ENCODE measurements at places on chromosomes 2 and 18. TPM values are rescaled to one million over a fixed set of nuclear protein-coding genes. Genes with fewer than 3 reads are reported as not detected.

Gene GLI2
- total RNA-seq, result 3.7 TPM

GRCh38 chr2:113965644-113966043 is 75.8 kb downstream of the ACTR3 start:
- peak; percentile 51 for DNase-seq
- no peaks in the 10 kb centered on the region for H3K27me3 ChIP-seq
- no peaks in the 10 kb centered on the region for H3K4me1 ChIP-seq
- H3K36me3 ChIP-seq, result no peaks in the 10 kb centered on the region

DNA sequence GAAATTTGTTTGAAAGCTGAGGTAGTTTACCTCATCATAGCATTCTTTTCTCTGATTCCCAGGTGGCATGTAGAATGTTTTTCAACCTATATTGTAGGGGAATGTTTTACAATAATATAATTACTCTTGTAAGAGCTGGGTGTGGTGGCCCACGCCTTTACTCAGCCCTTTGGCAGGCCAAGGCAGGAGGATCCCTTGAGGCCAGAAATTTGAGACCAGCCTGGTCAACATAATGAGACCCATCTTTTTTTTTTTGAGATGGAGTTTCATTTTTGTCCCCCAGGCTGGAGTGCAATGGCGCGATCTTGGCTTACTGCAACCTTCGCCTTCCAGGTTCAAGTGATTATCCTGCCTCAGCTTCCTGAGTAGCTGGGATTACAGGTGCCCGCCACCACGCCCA is 3.6 kb downstream of the USP39 start:
- H3K36me3 ChIP-seq, result peaks cover 4% of the 10 kb centered on the region
- H3K27ac ChIP-seq, result no peak overlapping the region
- no peaks in the 10 kb centered on the region for H3K27me3 ChIP-seq
- H3K4me1 ChIP-seq, result no peaks in the 10 kb centered on the region

DNA sequence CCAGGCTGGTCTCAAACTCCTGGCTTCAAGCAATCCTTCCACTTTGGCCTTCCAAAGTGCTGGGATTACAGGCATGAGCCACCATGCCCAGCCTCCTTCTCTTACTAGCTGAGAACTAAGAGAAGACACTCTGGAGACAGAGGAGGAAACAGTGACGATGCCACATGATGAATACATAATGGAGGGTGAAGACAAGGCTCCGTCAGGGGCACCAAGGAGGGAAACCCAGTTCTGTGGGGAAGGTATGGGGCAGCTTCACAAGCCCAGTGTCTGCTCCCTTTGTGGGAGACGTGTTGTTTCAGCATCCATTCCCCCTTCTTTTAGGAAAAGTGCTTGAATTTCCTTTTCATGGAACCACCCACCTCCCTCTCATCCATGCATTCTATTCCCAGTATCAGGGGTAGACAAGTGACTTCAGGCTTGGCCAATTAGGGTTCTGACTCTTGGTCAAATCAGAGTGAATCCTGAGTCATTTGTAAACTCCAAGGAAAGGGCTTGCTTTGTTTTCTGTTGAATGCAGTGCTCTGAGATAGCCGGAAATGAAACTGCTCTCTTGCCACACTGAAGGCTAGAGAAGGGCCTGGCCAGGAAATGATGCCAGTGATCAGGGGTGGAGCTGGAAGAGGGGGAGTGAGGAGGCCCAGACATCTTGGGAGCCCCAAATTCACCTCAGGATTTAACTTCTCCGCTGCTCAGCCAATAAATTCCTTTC is 23.7 kb downstream of the TMEM127 start:
- H3K27me3 ChIP-seq, result no peaks in the 10 kb centered on the region
- DNase-seq, result peak; percentile 53
- peak overlapping the region; percentile 33 for H3K27ac ChIP-seq

DNA sequence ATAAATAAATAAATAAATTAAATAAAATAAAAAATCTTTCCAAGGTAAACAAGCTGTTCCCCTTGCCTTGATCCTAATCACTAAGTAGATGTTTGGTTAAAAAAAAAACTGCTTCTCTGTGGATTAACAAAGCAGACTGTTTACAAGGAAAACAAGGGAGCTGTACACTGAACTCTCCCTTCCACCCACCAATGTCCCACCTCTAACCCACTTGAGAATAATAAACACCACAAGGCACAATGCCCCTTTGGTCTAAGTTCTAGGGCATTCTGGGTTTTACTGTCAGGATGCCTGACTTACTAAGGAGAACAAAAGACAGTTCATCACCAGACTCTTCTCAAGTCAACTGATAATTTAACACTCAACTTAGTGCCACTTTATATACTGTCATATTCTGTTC is 83.5 kb downstream of the NCKAP1 start:
- H3K4me3 ChIP-seq, result no peak overlapping the region
- no peak overlapping the region for H3K27ac ChIP-seq
- DNase-seq, result no peak
- H3K36me3 ChIP-seq, result peaks cover 18% of the 10 kb centered on the region

Gene POTEC
- total RNA-seq, result not detected

DNA sequence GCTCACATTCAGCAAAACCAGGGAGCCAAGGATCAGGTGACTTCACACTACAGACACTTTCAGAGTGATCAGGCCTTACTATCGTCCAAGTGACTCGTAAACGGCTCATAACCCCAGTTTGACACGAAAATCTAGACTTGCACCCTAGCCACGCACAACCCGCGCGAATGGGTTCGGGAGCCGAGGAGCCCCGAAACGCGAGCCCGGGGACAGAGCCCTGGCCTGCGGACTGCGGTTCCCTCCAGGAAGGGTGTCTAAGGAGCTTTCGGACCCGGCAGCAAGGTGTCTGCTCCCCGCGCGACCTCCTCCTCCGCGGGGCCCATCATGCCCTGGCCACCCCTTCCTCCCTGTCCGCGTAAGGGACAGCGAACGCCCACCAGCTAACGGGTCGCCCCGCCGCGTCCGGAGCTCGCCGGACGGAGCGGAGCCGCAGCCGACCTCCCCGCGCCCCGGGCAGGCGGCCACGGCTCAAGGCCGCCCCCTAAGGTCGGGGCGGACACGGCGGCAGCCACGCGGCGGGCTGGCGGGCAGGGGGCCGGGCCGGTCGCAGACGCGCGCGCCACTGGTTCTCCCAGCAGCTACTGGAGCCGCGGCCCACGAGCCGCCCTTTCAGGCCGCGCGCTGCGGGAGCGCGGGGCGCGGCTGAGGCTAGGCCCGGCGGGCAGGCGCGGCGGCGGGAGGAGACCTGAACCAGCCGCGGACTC is 575 bp downstream of the ATL2 start:
- peak overlapping the region; percentile 95 for H3K4me3 ChIP-seq
- peaks cover 6% of the 10 kb centered on the region for H3K4me1 ChIP-seq
- H3K27ac ChIP-seq, result peak overlapping the region; percentile 93
- H3K27me3 ChIP-seq, result no peaks in the 10 kb centered on the region
- DNase-seq, result peak; percentile 83
- H3K36me3 ChIP-seq, result no peaks in the 10 kb centered on the region

DNA sequence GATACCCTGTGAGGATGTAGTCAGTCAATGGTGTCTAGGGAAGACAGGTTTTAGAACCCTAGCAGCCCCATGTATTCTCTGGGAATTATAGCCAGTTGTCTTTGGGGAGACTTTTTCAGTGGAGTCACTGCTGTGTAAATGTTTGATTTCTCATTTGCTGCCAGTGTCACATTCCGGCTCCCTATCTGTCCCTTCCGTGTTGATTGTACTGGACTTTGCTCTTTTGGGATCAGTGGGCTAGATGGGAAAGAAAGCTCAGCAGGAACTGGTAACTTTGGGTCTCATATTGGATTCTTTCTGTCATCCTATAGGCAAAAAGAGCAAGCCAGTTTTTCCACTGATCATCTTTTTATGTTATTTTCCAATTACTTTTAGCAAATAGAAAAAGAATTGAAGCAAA is 70.1 kb downstream of the GTF3C3 start:
- DNase-seq, result no peak
- H3K27ac ChIP-seq, result no peak overlapping the region
- no peak overlapping the region for H3K4me3 ChIP-seq

All from kidney (tissue), 22 donors.